ENCODE measurements at places on chromosomes 12 and 14.
A peak's percentile ranks its signal among the peaks of the same experiment; 100 is the strongest.

- DNase-seq: no peak
Observed at GRCh38 chr12:47751561-47751960, 7.1 kb downstream of the RAPGEF3 start.

DNA sequence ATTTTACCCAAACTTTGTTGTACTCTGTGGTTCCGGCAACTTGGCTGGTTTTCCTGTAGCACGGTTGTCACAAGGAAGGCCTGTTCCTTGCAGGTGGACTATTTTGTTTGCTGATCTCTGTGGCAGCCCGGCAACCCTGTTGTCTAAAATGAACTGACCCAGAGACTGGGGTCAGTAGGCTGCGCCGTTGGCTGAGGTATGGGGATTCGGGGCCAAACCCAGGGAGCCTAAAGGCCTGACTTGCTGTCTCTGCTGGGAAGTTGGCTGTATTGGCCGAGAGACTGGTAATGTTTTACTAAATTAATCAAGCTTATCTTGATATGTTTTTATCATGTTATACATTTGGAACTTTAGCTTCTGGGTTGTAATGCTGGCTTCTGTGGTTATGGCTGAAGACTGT, 13.8 kb downstream of the SMIM41 start:
- DNase-seq: no peak

DNA sequence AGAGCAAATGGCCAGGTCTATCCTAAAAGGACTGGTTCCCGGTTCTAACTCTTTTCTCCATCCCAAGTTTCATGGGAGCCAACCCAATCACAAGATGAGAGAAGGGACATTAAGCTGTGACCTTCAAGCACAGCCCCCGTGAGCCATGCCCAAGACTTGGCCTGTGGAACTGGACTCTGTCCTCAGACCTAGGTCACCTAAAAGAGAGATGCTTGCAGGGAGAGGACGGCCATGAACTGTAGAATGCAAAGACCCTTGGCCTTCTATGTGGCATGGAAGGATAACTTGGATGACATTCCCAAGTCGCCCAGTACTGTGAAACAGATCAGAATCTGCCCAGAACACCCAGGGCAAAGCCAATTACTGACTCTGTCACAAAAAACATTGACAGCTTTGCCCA, 263.5 kb downstream of the DPF3 start:
- DNase-seq: no peak

DNA sequence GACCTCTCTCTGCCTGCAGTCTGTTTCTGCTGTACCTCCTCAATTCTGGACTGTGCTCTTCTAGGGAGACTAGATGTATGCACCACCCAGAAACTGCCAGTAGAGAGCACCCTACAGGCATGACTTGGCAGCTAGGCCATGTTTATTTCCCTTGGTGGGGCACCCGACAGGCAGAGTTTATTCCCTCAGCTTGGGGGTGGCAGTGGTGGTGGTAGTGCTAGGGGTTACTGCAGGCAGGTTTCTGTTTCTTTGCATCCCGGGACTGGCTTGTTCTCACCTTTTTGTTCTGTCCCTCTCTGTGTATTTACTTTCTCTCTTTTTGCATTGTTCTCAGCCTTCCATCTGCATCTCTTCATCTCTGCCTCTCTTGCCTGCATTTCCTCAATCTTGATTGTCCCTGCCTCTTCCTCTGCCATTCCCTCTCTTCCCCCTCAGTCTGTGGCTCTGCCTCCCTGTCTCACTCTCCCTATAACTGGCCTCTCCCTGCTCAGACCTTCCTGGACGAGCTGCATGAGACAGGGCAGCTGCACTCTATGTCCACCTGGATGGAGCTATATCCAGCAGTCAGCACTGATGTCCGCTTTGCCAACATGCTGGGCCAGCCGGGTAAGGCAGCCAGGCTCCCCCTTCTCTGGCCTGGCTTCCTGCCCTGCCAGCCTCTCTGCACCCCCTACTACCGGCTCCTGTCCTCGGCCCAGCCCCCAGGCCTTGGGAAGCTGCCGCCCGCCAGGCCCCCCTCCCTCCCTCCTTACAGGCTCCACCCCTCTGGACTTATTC, 13.8 kb downstream of the PRPF40B start:
- DNase-seq: peak; percentile 55

GRCh38 chr14:24441904-24442239, 704 bp downstream of the SDR39U1 start:
- no peak for DNase-seq

- no peak for DNase-seq
Observed at GRCh38 chr12:79555028-79555925, 135.5 kb downstream of the PAWR start.

DNA sequence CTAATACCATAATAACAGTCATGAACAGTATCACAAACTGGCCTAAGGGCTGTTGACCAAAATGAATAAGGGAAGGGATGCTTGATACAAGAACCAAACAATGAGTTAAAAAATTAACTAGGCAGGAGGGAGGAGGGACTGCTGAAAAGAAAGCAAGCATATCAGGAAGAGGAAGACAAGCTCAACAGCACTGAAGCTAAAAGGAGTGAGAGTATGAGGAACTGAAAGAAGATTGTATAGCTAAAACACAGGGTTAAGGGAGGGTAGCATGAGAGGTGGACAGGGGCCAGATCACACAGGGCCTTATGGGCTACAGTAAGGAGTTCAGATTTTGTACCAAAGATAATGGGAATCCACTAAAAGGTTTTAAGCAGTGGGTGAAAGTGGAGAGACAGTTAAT, 34.1 kb downstream of the ITGA7 start:
- no peak for DNase-seq

- DNase-seq: no peak
Observed at GRCh38 chr14:63910583-63911363, 58.0 kb downstream of the SYNE2 start.

DNA sequence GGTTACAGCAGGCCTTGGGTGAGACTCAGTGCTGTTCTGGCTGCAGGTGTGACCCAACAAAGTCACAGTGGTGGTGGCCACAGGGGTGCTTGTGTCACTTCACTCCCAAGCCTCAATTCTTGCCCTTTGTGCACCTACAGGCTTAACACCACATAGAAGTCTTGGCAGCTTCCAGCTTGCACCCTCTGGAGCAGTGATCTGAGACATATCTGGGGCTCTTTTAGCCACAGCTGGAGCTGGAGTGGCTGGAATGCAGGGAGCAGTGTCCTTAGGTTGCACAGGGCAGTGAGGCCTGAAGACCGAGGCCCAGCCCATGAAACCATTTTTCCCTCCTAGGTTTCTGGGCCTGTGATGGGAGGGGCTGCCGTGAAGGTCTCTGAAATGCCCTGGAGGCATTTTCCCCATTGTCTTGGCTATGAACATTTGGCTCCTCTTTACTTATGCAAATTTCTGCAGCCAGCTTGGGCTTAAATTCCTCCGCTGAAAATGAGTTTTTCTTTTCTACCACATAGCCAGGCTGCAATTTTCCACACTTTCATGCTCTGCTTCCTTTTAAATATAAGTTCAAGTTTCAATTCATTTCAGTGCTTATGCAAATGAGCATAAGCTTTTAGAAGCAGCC, 37.7 kb downstream of the ADAM21 start:
- no peak for DNase-seq

DNA sequence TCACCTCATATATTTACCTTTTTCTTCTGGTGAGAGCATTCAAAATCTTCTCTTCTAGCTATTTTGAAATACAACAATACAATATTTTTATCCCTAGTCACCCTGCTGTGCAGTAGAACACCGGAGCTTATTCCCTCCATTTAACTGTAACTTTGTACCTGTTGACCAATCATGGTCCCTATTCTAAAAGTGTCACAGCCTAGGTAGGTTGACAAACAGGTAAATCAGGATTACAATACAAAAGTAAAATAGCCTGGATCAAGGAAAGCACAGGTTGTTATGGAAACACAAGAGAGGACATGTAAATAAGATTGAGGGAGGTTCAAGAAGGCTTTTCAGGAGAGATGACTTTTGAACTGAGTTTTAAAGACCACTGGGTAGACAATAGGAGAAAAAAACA, 670.9 kb downstream of the DIO2 start:
- DNase-seq: no peak

DNA sequence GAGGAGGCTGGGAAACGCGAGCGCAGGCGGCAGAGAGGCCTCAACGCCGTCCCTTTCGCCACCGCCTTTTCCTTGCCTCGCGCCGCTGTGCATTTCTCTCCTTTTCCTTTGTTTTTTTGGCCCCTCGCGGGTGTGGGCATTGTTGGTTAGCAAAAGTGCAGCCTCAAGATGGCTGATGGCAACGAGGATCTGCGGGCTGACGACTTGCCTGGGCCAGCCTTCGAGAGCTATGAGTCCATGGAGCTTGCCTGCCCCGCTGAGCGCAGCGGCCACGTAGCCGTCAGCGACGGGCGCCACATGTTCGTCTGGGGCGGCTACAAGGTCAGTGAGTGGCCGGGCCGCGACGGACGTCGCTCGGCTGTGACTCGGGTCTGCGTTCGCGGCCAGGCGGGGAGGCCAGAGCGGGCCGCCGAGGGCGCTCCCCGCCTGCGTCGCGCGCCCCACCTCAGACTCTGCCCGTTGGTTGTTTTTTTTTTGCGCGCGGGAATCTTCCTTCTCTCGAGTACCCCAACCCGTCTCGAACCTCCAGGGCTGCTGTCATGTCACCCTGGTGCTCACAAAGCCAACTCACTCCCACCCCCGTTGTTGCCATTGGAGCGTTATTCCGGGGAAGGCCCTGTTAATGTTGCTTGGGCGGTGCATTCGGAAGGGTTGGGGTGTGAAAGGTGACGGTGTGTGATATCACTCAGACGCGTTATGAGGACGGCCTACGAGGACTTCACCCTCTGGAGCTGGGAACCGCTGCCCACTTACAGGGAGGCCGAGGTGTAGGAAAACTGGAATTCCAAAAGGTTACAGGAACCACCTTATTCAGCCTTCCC, 558 bp downstream of the KLHDC2 start:
- DNase-seq: peak; percentile 74

DNA sequence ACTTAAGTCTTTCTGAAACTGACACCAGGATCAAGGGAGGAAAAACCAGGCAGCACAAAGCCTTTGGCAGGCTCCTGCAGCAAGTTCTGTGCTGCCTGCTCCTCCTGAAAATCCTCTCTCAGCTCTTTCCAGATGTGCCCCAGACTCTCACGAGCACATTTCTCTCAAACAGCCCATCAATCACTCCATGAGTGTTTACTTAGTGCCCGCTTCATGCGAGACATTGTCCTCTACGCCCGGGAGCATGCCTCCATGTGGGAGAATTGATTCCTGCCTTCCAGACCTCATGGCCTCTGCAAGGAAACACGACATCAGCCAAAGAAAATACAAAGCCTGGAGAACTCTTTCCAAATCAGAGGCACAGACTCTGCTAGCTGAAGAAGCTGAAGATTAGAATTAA, 46.5 kb upstream of the TSPAN11 start:
- no peak for DNase-seq

GRCh38 chr12:88432531-88433490, 147.5 kb downstream of the KITLG start:
- DNase-seq: no peak

DNA sequence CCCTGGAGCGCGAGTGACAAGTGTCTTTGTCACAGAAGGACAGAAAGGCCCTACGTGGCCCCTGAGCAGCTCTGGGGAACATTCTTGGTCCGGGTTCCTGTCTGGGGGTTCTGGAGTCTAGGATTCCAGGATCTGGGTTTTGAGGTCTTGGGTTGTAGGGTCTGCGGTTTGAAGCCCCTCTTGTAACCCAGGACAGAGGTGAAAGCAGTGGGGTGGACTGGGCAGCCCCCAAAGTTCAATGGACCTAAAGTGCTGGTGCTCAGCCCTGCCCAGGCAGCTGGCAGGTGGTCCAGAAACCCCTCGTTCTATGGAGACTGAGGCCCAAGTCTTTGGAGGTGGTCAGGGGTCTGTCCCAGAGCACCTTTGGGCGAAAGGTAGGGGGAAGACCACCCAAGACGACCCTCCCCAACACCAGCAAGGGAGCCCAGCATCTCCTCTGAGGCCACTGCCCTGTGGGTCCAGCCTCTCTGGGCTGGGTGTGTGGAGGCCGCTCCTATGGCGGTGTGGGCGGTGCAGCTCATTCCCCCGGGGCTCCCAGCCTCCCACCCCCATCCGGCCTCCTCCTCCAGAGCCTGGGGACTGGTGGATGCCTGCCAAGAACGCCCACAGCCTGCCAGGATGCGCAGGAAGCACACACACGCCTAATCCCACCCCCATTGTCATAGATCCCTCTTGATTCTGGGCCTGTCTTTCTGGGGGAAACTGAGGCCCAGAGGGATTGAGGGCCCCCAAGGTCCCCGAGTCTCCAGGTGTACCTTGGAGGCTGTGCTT, 30.2 kb upstream of the ANKRD9 start:
- DNase-seq: no peak

- DNase-seq: peak; percentile 18
Observed at GRCh38 chr12:85424581-85425348, 144.7 kb downstream of the ALX1 start.

DNA sequence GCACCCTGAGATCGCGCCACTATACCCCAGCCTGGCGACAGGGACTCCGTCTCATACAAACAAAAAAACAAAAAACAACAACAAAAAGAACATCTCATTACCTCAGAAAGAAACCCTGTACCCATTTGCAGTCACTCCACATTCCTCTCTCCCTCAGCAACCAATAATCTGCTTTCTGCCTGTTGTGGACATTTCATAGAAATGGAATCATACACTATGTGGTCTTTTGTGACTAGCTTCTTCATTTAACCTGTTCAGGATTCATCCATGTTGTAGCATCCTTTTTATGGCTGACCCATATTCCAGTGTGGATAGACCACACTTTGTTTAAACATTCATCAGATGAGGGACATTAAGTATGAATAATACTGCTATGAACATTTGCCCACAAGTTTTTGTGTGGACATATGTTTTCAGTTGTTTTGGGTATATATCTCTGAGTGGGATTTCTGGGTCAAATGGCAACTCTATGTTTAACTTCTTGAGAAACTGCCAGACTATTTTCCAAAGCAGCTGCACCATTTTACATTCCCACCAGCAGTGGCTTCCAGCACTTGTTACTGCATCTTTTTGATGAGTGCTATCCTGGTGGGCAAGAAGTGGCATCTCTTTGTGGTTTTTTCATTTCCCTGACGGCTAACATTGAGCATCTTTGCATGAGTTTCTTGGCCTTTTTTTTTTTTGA, 5.9 kb upstream of the RCOR1 start:
- no peak for DNase-seq

- no peak for DNase-seq
Observed at GRCh38 chr12:82862876-82863649, 176.4 kb downstream of the TMTC2 start.

- no peak for DNase-seq
Observed at GRCh38 chr14:71739273-71739990, 192.8 kb upstream of the RGS6 start.

DNA sequence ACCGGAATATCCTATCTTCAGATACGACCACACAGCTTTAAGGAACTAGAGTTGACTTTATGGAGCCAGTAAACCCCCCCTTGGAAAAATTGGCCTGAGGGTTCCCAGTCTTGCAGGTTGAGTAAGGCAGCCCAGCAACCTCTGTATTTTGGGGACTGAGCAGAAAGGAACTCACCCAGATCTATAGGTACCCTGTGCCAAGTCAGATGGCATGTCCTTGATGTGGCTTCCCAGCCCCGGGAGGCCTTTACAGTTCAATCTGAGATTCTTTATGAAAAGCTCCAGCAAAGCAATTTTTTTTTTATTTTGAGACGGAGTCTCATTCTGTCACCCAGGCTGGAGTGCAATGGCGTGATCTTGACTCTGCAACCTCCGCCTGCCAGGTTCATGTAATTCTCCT, 27.6 kb downstream of the TMEM121 start:
- no peak for DNase-seq

Data from activated naive CD8-positive, alpha-beta T cell treated with anti-CD3 and anti-CD28 coated beads, Interleukin-2, amount 50 U/mL, for 24 hours (primary cell).